GM12878 (cell line): ENCODE measurements at places on chromosomes 11 and 22.

- no peaks in the 10 kb centered on the region for H3K4me1 ChIP-seq
- no peaks in the 10 kb centered on the region for H3K36me3 ChIP-seq
- no peak overlapping the region for H3K27ac ChIP-seq
- no peak for DNase-seq
- no peak overlapping the region for H3K4me3 ChIP-seq
Measured at GRCh38 chr11:26412955-26413354, 81.0 kb downstream of the ANO3 start.

DNA sequence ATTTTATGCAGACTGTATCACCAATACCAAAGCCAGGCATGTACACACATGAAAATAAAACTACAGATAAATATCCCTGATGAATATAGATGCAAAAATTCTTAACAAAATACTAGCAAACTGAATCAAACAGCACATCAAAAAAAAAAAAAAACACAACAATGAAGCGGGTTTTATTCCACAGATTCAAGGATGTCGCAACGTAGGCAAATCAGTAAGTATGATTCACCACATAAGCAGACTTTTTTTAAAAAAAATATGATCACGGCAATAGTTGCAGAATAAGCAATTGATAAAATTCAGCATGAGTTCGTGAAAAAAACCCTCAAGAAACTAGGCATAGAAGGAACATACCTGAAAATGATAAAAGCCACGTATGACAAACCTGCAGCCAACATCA lies 21.3 kb downstream of the OR51F1 start:
- no peaks in the 10 kb centered on the region for H3K27me3 ChIP-seq
- no peak for DNase-seq
- H3K27ac ChIP-seq: no peak overlapping the region
- H3K4me3 ChIP-seq: no peak overlapping the region
- H3K4me1 ChIP-seq: no peaks in the 10 kb centered on the region

DNA sequence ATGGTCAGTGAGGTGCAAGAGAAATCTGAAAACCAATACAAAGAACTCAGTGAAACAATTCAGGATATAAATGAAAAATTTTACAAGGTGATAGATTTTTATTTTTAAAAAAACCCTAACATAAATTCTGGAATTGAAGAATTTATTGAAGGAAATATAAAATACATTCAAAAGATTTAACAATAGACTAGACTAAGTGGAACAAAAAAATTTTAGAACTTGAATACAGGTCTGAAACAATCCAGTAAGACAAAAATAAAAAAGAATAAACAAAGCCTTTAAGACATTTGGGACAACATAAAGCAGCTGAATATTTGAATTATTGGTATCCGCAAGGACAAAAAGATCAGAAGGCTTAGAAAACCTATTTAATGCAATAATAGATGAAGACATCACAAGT lies 8.7 kb downstream of the SPA17 start:
- DNase-seq: no peak
- H3K27ac ChIP-seq: no peak overlapping the region
- no peak overlapping the region for H3K4me3 ChIP-seq
- no peaks in the 10 kb centered on the region for H3K27me3 ChIP-seq

- H3K27me3 ChIP-seq: no peaks in the 10 kb centered on the region
- H3K27ac ChIP-seq: no peak overlapping the region
- H3K4me1 ChIP-seq: no peaks in the 10 kb centered on the region
- H3K4me3 ChIP-seq: no peak overlapping the region
- no peak for DNase-seq
Measured at GRCh38 chr11:62400281-62400680, 18.6 kb upstream of the SCGB1A1 start.

GRCh38 chr22:43995057-43995685 lies 28.9 kb upstream of the PARVB start:
- peak overlapping the region; percentile 78; the same call in 1 of the 2 replicates for H3K27ac ChIP-seq
- 0 out of 2 replicates have a peak overlapping the region, but pooled peaks have one; percentile 75 for H3K4me3 ChIP-seq
- peaks cover 15% of the 10 kb centered on the region for H3K4me1 ChIP-seq
- no peaks in the 10 kb centered on the region for H3K27me3 ChIP-seq

- H3K4me3 ChIP-seq: no peak overlapping the region
- DNase-seq: no peak
- no peaks in the 10 kb centered on the region for H3K36me3 ChIP-seq
Measured at GRCh38 chr22:35781898-35782297, 64.2 kb downstream of the APOL5 start.

DNA sequence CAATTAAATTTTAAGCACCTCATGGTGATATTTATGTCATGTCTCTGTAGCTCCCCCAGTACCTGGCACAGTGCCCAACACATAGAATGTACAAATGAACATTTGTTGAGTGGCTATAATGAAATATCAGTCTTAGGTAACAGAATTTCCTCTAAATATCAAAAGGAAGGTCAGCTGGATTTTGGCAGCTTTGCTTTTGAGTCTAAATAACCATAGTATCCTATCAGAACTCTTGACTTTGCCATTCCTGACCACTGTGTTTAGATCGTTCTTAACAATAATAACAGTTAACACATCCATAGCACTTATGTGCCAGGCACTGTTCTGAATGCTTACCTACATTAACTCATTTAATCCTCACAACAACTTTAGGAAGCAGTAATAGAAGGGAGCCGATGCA lies 26.6 kb downstream of the TMEM123 start:
- peaks cover 24% of the 10 kb centered on the region for H3K4me1 ChIP-seq
- H3K27ac ChIP-seq: no peak overlapping the region
- H3K4me3 ChIP-seq: no peak overlapping the region
- H3K36me3 ChIP-seq: peaks cover 2% of the 10 kb centered on the region; the same call in 1 of the 2 replicates
- no peak for DNase-seq

DNA sequence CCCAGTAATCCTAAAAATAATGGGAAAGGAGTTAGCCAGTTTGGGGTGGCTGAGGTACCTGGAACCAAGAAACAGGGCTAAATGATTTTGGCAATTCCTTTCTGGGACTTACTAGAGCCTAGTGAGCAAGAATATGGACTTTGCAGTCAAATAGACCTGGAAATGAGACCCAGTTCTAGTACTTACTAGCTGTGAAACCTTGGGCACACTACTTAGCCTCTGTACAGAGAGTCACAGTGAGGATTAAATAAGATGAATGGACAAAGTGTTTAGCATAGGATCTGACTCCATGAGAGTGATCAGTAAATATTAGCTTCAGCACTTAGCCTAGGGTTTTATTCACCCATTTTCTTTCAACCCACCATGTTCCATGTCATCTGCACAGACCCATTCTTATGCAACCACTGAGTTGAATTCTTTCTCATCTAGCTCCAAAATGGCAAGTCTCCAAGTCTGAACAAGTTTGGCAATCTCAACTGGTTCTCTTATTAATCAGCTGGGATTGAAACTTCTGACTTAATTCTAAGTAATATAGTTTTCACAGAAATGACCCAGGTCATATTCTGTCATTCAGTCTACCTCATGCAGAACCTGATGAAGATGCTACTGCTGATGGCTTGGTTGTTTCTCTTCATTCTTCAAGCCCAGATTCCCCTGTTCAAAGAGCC lies 15.0 kb upstream of the SORL1 start:
- no peak overlapping the region for H3K27ac ChIP-seq
- no peaks in the 10 kb centered on the region for H3K27me3 ChIP-seq
- H3K4me1 ChIP-seq: no peaks in the 10 kb centered on the region; the same call in 1 of the 2 replicates

GRCh38 chr11:40295466-40295865 lies 1164.0 kb downstream of the LRRC4C start:
- no peak overlapping the region for H3K27ac ChIP-seq
- no peak overlapping the region for H3K4me3 ChIP-seq
- no peaks in the 10 kb centered on the region for H3K4me1 ChIP-seq
- no peaks in the 10 kb centered on the region for H3K27me3 ChIP-seq
- no peak for DNase-seq
